ENCODE measurements at places on chromosomes 4 and X.
A peak's percentile ranks its signal among the peaks of the same experiment; 100 is the strongest.

DNA sequence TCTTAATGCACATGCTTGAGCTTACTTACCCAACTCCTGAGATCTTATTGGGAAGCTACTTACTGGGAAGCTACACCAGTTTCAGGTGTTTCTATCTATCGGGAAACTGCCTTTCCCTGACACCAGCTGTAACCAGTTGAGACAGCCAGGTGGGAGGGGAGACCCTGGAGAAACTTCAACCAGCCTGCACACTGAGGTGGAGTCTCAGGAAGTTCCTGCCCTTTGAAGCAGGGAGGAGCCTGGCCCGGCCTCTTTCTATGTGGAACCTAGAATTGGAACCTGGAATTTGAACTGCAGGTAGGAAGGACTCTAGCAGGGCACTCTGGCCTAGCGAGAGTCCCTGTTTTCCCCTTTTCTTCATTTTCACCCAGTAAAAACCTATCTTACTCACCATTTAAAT is 425.8 kb upstream of the PABPC4L start:
- DNase-seq = no peak

DNA sequence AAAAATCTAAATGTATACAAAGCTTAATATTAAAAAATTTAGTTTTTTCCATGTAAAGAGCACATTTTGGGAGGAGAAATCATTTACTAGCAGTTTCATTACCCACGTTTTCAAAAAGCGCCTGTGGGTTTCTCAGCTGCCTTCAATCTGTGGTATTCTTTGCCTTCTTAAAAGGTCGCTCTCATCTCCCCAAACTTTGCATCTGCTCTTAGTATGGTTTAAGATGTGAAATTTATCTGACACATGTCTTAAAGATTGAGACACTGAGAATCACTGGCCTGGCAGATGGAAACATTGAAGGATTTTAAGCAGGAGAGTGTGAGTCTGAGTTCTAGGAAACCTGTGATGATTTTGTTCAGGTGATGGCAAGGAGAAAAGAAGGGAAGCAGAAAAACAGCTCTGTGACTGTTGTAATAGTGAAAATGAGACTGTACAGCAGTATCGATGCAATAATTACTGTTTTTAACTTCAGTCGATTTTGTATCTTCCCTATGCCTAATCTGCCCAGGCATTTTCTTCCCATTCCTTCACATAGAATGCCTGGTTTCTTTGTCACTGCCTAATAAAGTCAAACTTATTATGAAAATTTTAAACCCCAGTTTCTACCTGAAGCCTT is 75.9 kb downstream of the PAQR3 start:
- DNase-seq = peak; percentile 14

DNA sequence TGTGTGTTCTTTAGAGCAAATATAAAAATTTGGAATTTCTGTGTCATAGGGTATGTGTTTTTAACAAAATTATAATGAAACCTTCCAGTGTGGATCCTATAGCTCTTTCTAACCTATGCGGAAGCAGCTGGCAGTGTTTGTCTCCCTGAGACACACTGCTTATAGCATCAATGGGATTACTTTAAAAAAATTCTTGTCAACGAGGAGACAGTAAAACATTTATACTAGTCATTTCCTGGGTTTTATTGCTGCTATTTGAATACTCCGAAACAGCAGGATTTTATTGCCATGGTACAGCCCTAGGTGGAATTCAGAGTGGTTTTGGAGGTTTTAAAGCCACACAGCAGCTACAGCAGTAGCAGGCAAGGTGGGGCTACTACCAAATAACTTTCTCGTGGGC is 145.1 kb upstream of the IL1RAPL2 start:
- no peak for DNase-seq

- DNase-seq = no peak
Measured at GRCh38 chr4:132333724-132334047, 815.4 kb upstream of the PCDH10 start.
